Smooth muscle cell of trachea (primary cell): ENCODE measurements at places on chromosomes 1 and 21. TPM values are rescaled to one million over a fixed set of nuclear protein-coding genes. Genes with fewer than 3 reads are reported as not detected.

MEGF6 gene
- 1.2 and 5.3 TPM in 2 replicates for total RNA-seq

TCHHL1 gene
- total RNA-seq = not detected in 2 replicates

LDLRAD1 gene
- not detected in 2 replicates for total RNA-seq

KRTAP21-2 gene
- total RNA-seq = not detected in 2 replicates

ZNF669 gene
- 8.3 and 10.5 TPM in 2 replicates for total RNA-seq

FCRL6 gene
- total RNA-seq = not detected in 2 replicates

GNG12 gene
- total RNA-seq = 143 and 166 TPM in 2 replicates

KCNJ15 gene
- total RNA-seq = 0.58 and 1.7 TPM in 2 replicates

NBPF11 gene
- total RNA-seq = 5.0 and 7.0 TPM in 2 replicates

AADACL3 gene
- not detected in 2 replicates for total RNA-seq

LCE2B gene
- total RNA-seq = not detected in 2 replicates

AKNAD1 gene
- total RNA-seq = not detected in 2 replicates

APOBEC4 gene
- total RNA-seq = not detected in 2 replicates

DCST1 gene
- total RNA-seq = not detected in 2 replicates

SV2A gene
- total RNA-seq = 19.4 and 38.0 TPM in 2 replicates

VSIG8 gene
- 0.15 and 0.17 TPM in 2 replicates for total RNA-seq

AK5 gene
- total RNA-seq = 69.1 and 72.4 TPM in 2 replicates

GUCA2A gene
- total RNA-seq = not detected in 2 replicates
